ENCODE measurements at places on chromosomes 5 and 9.

DNA sequence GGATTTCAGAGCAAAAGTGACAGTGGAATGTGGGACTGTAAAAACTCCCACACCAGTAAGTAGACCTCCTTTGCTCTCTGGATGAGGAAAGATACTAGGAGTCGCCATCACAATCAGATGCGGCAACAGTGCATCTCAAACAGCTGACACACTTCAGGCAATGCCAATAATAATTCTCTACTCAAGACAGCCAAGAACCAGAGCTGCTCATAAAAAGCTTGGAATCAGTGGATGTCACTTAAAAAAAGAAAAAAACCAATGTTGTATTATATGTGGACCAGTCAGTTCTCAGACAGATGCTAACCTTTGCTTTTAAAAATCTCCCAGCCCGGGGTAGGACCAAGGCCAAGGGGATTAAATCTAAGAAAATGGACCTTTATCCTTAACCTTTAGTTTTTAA is 185.0 kb downstream of the GNA14 start:
- DNase-seq = no peak

- DNase-seq = no peak
These were observed 29.6 kb upstream of the ASS1 start for GRCh38 chr9:130414910-130415746.

GRCh38 chr9:133250741-133251170 is 24.2 kb downstream of the ABO start:
- no peak for DNase-seq

GRCh38 chr5:154267516-154267915 is 77.0 kb downstream of the GALNT10 start:
- DNase-seq = no peak

GRCh38 chr5:104573949-104574709 is 1011.5 kb upstream of the NUDT12 start:
- no peak for DNase-seq

GRCh38 chr5:91136271-91136670 is 246.8 kb downstream of the ARRDC3 start:
- no peak for DNase-seq

GRCh38 chr5:54630738-54631359 is 113.3 kb downstream of the SNX18 start:
- no peak for DNase-seq

DNA sequence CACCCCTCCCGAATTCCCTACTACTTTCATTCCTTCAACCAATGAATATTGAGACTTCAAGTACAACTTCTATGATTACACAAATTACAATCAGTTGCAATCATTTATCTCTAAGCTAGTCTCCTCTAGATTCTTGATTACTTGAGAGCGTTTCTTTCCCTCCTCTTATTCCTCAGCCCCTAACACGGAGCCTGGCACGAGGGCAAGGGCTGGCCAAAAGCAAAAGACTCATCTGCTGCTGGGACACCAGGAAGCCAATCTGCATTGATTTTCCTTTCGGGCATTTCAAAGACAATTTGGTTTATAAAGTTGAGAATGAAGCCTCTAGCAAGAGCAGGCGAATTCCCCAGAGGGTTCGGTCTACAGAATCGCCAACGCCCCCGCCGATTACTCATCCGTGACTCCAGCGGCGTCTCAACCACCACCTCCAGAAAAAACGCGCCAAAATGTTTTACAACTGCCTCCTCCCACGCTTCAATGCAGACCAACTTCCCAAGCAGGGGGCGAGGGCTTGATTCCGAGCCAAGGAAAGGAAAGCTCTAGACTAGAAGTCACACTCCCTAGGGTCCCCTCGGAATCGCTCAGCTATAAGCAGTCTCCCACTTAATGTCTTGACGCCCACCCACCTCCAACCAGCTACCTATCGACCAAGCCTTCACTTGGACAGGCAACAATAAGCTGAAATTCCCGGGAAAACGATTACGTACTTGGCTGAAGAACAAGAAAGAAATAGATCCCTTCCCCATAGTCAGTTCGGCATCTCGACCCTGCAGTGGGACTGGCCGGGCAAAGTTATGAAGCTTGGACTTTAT is 1.5 kb downstream of the PCSK1 start:
- no peak for DNase-seq

DNA sequence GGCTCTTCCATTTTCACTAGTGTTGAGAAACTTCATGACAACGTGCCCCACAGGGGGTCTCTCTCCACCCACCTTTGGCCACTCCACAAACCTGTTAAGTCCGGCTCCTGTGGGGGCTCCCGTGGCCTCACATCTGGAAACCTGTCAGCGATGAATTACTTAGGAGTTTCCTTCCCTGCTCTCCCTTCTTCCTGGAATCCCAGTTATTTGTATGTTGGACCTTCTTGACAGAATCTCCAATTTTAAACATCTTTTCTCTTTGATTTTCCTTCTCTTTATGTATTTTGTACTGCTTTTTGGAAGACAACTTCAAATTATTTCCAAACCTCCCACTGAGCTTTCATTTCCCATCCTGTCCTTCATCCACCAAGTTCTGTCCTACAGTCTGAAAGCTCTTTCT is 55.1 kb upstream of the NRARP start:
- no peak for DNase-seq

- DNase-seq = no peak
These were observed 48.1 kb downstream of the DIAPH1 start for GRCh38 chr5:141570655-141571054.

DNA sequence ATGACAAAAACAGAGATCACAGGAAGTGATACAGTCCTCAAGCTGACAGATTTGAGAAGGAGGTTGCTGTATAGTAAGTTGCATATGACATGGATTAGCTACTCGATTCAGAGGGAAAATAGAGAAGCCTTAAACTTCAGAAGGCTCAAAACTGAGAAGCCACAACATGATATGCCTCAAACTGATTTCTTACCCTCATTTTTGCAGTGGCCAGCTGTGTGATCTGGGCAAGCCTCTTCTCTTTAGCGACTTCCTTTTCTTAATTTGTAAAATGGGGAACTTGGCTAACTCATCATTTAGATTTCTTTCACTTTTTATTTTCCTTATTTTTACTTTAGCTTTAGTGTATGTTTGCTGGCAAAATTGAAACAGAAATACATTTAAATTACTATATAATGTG is 421.1 kb downstream of the KIF4B start:
- no peak for DNase-seq

- DNase-seq = no peak
These were observed 1.1 kb upstream of the PROB1 start for GRCh38 chr5:139395844-139396640.

GRCh38 chr5:142621227-142621626 is 64.7 kb downstream of the FGF1 start:
- no peak for DNase-seq

- no peak for DNase-seq
These were observed 37.9 kb downstream of the LNPEP start for GRCh38 chr5:96973532-96974401.

All from GM13976 (cell line).